SK-MEL-5 (cell line): ENCODE measurements at places on chromosomes 6 and 20.

- peak; percentile 63 for DNase-seq
Observed at GRCh38 chr20:64038565-64039292, 2.7 kb downstream of the C20orf204 start.

- DNase-seq: no peak
Observed at GRCh38 chr6:126824226-126824625, 294.2 kb upstream of the RSPO3 start.

- peak; percentile 58 for DNase-seq
Observed at GRCh38 chr20:667351-668034, 8.1 kb downstream of the SCRT2 start.

DNA sequence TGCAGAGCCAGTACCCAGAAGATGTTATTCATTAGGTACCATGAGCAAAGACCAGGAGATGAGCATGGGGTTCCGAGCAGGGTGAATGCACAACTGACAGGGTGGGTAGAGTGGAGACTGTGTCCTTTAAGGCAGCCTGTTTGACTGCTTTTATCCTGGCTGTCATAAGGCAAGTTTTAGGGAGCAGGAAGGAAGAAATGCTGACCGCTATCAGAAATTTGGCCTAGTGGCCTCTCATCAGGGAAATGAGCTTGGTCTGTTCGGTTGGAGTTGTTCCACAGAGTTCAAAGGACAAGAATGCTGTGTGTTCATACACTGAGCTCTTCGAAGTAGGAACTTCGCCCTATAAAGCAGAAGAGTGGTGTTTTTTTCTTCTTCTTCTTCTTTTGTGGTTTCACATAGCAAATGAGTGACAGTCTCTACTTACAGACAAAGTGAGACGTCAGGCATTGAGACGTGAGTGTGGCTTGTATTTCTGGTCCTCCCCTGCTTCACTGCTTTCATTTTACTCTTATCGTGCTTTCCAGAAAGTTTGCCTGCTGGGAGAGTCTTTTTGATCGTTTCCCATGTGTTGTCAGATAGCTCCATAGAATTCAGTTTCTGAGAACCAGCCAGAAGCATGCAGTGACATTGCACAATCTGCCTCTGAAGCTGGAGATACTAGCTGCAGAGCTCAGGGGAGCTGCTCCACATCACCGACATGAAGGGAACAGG lies at the start of gene CASS4:
Gene CASS4 (plus strand): TSS at position 502 of the 714 bp plus-strand sequence. CDS start 199 bp downstream, at position 701.
- DNase-seq: no peak

GRCh38 chr6:13274707-13275434 lies 53.5 kb downstream of the TBC1D7 start:
- DNase-seq: no peak
